ENCODE measurements at places on chromosomes 5 and 9.

DNA sequence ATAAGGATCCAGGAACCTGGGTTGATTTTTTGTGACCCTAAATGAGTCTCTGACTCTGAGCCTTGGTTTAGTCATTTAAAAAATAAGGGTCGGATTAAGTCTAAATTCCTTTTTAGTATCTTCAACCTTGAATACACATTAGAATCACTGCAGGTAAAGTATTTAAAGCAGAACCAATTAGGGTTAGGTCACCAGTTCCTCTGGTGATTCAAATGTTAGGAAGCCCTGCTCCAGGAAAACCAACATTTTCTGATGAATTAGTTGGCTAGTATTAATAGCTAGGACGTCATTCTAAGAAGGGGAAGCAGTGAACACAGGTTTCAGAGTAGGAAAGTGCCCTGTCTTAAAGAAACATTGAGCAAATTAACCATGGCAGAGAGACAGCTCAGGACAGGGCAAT is 31.4 kb upstream of the BRINP1 start:
- DNase-seq: no peak

DNA sequence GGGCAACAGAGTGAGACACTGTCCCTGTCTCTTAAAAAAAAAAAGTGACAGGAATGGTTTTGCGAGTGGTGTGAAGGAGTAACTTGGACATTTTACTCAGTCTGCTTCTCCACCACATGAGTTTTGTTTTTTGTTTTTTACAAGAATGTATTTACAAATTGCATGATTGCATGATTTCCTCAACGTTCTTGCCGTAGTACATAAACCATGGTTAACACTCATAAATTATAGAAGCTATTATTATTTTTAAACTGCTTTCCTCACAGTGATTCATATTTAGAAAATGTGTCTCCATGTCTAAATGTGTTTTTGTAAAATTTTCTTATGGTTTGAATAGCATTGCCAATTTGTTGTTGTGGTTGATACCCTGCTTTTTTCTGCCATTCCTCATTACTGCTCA is 220.0 kb downstream of the GOLPH3 start:
- no peak for DNase-seq

DNA sequence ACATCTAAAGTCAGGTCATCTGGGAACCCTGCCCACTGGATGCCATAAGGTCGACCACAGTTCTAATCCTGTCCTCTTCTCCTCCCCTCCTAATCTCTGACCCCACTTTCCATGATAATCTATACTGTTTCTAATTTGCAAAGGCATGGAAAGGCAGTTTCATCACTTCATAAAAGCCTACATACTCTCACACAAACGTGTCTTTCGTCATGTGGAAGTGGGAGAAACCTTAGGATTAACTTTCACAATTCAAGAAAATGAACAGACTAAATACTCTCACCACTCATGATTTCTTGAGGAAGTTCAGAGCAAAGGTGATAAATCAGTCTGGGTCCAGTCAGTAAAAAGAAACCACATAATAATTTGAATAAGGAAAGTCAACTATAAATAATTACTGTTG is 5.5 kb downstream of the FANCC start:
- DNase-seq: no peak

GRCh38 chr5:95959051-95959887 is 2.4 kb downstream of the ELL2 start:
- DNase-seq: no peak

DNA sequence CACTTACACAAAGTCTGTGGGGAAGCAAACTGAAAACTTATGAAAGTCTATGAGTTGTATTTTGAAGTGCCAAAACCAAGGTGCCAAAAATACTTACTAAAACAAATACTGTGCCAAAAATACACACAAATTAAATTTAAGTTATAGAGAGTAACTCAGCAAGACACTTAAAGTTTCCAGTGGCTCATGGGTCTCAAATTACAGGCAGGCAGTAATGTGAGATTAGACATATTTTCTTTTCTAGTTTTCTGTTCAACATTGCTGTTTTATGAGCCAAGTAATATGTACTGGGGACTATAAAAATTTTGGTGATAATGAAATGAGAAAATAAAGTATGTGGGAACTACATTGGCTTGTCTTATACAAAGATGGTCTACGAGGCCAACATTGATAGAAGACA is 172.2 kb upstream of the SNX2 start:
- DNase-seq: no peak

Measured in activated naive CD4-positive, alpha-beta T cell treated with Interleukin-2 at 50 U/mL for 16 hours (primary cell).